ENCODE measurements at places on chromosomes 1 and 21.

GRCh38 chr1:177355575-177355974 is 184.8 kb downstream of the BRINP2 start:
- DNase-seq: peak; percentile 28

DNA sequence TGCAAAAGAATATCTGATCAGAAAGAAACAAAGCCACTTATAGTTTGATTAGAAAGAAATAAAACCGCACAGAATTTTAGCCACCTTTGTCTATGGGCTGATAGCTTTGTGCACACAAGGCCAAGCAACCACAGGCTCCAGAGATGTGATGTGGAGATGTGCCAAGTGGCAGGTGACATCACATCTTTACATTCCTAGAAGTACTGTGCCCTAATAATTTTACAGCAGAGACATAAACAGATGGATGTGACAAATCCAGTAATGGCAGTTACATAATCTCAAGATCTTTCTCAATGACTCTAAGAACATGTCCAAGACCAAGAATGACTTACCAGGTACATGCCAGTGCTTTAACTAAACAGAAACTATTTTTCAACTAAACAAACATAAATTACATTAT is 159.5 kb downstream of the LTN1 start:
- DNase-seq: no peak

- no peak for DNase-seq
Measured at GRCh38 chr1:117605164-117605773, 579 bp upstream of the TENT5C start.

- DNase-seq: peak; percentile 95
Measured at GRCh38 chr1:37474046-37474696, at the start of gene ZC3H12A. ZC3H12A (plus strand) TSS chr1:37474580; CDS start chr1:37475497, 917 bp downstream.

- DNase-seq: peak; percentile 82
Measured at GRCh38 chr1:243727503-243728203, 122.4 kb downstream of the AKT3 start.

GRCh38 chr1:181737056-181737455 is 253.7 kb downstream of the CACNA1E start:
- DNase-seq: no peak

DNA sequence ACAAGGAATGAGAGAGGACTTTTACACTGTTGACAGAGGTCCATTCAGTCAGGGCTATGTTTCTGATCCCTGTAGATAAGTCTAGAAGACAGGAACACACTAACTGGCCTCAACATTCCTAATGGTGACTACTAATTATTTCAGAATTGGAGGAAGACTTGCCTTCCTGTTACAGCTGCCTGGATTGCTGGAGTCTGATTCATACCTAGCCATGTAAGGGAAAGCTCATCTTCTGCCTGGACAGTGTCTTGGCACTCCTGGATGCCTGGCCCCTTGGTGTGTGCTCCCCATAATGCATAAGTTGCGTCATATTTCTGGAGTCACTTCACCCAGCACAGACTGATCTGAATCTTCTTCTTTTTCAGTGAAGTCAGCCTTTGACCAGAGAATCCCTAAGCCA is 326.0 kb upstream of the RUNX1 start:
- DNase-seq: no peak

- no peak for DNase-seq
Measured at GRCh38 chr1:4673494-4673893, 19.1 kb downstream of the AJAP1 start.

- no peak for DNase-seq
Measured at GRCh38 chr1:10880063-10880462, 83.6 kb upstream of the CASZ1 start.

DNA sequence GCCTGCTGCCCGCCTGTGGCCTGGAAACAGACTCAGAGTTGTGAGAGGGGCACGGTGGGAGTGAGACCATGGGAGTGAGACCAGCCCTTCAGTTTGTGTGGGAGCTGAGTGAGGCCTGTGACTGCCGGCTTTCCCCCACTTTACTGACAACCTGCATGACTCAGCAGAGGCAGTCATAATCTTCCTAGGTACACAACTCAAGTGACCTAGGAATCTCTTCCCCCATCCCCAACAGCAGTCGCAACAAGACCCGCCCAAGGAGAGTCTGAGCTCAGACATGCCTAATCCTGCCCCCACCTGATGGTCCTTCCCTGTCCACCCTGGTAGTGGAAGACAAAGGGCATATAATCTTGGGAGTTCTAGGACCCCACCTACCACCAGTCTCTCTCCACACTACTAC is 44.2 kb downstream of the KLHL20 start:
- DNase-seq: no peak

GRCh38 chr1:25094995-25095394 is 137.3 kb downstream of the SYF2 start:
- no peak for DNase-seq

GRCh38 chr21:46503922-46504550 is 45.3 kb downstream of the DIP2A start:
- DNase-seq: no peak

DNA sequence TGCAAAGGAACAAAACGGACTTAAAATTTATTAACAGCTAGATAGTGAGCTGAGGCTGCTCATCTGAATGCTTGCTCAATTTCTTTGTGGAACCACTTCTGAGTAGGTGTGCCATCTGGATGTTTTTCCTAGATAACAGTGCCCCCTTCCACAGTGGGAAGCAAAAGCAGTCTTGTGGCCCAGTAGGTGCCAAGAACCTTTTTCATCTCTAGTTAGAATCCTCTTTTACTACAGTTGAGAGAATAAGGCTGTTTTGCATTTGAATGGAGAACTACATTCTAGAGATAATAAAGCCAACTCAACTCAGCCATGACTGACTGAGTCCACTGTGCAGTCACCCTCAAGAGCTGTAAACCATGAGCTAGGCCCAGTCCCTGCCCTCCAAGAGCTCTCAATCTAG is 13.3 kb downstream of the F3 start:
- no peak for DNase-seq

GRCh38 chr1:118337346-118337745 is 152.3 kb upstream of the SPAG17 start:
- no peak for DNase-seq

DNA sequence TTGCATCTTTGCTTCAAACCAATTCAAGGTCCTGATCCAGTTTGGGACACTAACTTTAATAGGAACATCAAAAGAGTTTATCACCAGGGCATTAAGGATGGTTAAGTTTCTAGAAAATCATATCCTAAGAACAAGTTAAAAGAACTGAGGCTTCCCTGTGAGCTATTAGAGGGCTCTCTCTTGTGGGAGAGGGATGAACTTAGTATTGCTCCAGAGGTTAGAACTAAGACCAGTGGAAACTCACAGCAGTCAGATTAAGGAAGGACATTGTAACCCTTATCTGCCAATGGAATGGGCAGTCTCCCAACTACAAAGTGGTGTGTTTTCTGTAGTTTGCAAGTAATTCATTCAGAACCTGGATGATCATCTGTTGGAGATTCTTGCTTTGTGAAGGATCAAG is 36.8 kb downstream of the UBE2U start:
- DNase-seq: no peak

DNA sequence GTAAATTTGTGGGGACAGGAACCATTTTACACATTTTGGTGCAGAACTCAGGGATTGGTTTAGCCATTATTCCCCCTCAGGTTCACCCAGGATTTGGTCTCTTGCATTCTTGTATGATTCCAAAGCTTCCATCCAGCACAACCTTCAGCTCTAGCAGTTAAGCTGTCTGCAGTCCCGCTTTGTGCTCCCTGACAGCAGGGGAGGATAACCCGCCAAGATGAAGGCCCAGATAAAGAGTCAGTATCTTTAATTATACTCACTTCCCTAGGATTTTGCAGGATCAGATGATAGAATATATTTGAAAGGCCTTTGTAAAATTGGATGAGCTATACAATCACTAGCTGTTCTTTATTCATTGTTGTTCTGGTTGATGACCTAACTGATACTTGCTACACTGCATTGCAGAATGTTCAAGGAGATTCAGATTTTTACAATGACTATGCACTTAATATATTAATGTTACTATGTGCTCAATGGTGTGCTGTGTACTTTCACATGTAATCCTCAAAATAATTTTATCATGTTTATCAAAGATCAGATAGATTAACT is 49.8 kb downstream of the SLC16A1 start:
- DNase-seq: no peak

GRCh38 chr21:44494418-44494817 is 39.1 kb downstream of the LRRC3 start:
- no peak for DNase-seq

- peak; percentile 66 for DNase-seq
Measured at GRCh38 chr1:155729031-155729898, 40.4 kb downstream of the DAP3 start.

GRCh38 chr1:66606362-66607065 is 72.6 kb downstream of the SGIP1 start:
- no peak for DNase-seq

DNA sequence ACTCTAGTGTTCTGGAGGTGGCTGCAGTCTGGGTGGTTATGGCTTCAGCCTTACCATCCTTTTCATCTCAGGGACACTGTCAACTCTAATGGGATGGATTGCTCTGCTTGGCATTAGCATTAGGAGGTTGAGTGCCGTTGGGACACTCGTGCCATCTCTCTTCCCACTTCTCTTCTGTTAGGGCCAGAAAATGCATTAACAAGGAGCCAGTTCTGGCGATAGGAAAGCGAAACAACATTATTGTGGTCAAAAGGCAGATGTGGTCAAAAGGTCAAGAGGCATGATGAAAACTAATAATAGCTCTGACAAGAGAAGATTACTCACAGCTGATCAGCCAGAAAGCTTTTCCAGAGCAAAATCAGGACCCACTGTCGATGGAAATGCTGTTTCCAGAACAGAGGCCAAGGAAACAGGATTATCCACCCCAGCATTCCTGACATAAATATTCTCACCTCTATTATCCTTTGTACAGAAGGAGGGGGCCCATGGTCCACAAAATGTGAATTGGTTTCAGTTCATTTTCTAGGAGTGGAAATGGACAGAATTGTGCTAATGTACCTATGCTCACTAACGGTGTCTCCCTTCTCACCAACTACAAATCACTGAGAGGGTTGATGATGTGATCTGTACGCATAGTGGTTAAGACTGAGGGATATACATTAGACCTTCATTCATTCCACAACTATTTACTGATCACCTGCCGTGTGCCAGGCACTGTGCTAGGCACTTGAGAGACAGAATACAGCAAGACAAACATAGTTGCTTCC is 72.0 kb downstream of the ST6GALNAC5 start:
- DNase-seq: peak; percentile 66

DNA sequence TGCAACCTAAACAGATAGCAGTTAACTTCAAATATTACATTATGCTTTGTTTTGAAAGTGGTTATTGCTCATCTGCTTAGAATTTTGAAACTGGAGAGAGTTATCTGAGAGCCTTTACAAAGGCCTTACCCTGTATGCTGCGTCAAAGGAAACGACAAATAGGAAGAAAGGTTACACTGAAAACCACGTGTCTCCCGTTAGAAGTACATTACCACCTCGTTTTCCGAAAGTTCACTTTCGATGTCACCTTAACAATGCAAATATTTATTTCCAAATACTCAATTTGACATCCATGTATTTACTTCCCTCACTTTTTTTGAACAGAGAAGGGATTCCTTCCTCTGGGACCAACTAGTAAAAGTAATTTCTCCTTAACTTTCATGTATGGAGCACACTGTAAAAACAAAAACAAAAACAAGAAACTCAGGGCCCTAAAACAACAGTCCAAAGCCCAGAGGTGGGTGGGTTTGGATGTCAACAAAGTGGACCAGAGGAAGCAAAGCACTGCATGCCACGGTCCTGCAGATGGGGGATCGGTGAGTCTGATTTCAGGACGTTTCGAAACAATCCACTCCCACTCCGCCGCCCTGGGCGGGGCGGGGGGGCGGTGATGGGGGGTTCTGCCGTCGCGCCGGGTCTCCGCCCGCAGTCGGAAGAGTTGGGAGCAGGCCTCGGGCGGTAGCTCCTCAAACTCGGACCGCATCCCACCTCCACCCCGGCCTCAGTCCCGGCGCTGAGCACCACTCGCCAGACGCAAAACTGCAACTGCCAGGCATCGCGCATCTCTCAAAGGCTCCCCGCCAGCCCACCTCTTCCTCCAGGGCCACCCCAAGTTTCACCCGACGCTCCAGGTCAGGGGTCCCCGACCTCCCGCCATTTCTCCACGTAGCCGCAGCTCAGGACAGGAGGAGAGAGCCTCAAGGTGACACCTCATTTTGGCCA is 841 bp downstream of the ADSS2 start:
- DNase-seq: peak; percentile 73

All from MM.1S (cell line).